Stimulated activated CD8-positive, alpha-beta memory T cell treated with anti-CD3 and anti-CD28 coated beads, Interleukin-12 subunit alpha, Interleukin-12 subunit beta, amount 100 ng/mL, for 1 hour (primary cell): ENCODE measurements at places on chromosomes 16 and 17.
A peak's percentile ranks its signal among the peaks of the same experiment; 100 is the strongest.

DNA sequence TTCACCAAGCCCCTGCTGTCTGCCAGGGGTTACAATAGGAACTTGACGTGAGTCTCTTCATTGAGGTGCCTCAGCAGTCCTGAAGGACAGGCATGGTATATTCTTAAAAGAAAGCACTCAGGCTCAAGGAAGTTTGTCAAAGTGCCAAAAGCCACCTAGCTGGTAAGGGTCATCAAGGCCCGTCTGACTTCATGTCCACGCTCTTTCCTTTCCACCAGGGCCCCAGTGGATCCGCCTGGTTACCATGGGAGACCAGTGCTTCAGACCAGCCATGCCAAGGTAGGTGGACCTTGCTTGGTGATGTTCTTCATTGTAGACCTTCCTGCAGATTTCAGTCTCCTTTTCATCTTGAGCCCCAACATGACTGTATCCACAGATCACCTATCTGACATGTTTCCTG, 27.6 kb upstream of the CCL1 start:
- DNase-seq, result no peak

DNA sequence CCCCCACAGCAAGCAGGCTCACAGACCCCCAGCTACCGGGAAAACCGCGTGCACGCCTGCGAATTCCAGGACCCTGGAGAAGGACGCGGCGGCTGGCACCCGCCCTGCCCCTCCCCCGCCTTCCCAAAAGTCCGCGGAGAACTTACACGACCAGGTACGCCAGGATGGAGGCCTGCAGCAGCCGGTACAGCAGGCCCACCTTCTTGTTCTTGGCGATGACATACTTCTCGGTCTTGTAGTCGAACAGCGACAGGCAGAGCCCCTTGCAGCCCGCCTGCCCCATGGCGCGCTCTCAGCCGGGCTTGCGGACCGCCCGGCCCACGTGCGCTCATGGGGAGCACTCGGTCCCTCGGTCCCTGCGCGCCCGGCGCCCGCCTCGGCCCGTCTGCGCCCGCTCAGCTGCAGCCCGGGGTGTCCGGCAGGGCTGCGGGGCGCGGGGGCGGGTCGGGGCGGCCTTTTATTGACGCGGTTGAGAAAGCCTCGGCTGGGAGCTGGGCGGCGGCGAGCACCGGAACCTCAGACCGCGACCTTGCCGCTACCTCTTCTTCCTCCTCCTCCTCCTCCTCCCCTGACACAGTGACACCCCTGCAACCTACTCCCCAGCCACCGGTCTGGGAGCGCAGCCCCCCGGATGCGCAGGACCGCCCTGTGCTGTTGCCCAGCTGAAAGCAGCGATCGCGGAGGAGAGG, at the start of gene P2RX5:
Gene P2RX5 (minus strand): TSS at position 433 of the 689 bp plus-strand sequence. CDS start 150 bp downstream, at position 283.
- no peak for DNase-seq

- no peak for DNase-seq
These were observed 2.0 kb upstream of the DUXB start for GRCh38 chr16:75703306-75703705.

DNA sequence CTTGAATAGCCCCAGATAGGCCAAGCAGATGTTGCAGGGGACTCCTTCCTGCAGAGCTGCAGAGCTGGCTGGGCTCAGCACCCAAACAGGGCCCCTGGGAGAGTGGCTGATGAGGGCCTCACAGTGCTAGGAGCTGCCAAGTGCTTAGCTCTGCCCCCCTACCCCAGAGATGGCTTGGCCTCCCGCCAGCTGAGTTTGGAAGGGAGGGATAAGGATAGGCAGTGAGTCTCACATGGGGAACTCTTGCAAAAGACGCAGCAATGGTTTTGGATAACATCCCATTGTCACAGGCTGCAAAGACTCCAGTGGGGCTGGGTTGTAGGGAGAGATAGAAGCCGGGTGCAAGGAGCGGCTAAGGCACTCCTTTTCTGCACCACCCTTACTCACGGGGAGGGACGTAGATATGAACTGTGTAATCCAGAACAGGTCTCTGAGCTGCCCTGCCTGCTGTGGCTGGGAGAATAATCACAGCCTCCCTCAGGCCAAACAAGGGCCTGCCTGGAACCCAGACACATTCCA, 52.9 kb upstream of the MAF start:
- no peak for DNase-seq

- no peak for DNase-seq
These were observed 1.0 kb upstream of the ZNF500 start for GRCh38 chr16:4767872-4768548.

DNA sequence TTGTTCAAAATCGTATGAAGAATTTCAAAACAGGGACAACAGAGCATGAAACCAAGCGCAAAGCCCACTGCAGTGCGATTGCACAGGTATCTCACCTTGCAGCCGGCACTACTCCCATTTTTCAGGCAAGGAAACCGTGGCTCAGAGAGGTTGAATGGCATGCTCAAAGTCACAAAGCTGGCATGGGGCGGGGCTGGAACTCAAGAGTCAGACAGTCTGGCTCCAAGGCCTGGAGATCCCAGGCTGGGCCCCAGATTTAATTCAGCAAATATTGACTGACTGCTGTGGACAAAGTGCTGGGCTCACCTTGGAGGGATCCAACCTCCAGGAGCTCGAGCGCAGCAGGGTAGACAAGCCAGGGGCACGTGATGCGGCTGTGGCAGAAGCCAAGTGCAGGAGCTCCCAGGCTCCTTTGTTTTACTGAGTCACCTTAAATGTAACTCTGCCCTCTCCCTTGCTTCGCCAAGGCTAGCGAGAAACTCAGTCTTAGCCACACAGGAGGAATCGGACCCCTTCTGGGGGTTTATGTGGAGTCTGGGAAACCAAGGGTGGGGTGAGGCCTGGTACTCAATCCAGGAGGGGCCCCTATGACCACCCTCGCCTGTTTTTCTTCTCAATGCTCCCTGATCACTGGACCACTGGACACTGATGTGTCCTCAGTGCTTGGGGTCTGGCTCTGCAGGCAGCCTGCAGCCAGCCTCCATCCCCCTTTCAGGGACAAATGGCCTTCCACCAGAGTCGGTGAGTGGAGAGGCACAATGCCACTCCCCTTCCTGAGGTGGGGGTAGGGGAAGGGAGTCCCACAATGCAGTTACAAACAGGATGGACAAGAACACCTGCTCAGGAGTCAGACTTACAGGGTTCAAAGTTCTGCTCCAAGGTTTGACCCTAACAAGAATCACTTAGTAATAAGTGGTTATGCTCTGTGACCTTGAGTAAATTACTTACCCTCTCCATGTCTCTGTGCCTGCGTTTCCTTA, 3.9 kb upstream of the SPATA20 start:
- DNase-seq, result no peak

- no peak for DNase-seq
These were observed 150.7 kb downstream of the IRF8 start for GRCh38 chr16:86049641-86050040.

- no peak for DNase-seq
These were observed 193.9 kb upstream of the SOX9 start for GRCh38 chr17:71926746-71927398.

DNA sequence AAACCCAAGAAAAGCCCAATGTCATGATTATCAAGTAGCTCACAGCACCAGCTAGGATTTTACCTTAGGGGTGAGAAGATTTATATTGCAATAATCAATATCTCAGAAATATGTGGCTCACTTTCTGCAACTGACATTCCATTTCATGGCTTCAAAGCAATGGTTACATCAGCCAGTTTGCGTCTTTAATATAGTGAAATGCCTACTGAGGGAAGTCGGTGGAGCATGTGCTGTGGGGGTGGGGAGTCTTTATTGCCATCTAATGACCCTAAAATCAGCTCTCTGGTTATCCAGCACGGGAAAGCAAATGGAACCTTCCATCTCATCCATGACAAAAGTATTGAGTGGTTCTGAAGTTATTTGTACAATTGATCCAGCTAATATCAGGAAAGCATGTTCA, 395.5 kb downstream of the CA10 start:
- DNase-seq, result no peak

DNA sequence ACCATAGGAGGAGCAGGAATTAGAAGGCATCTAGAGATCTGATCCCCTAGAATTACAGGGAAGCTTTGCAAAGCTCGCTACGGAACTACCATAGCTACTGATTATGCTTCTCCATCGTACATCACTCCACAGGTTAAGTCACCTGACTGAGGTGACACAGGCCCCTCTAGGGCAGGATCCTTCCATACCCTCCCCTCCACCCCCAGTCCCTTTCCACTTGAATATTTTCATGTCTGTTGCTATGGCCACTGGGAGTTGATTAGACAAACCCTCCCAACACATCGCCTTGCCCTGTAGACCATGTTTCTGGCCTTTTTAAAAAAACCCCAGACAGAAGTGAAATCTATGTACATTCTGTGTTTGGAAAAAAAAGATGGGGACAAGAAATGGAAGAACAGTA, 287.1 kb downstream of the SOX9 start:
- no peak for DNase-seq

- peak; percentile 47 for DNase-seq
These were observed 53.2 kb downstream of the NT5M start for GRCh38 chr17:17356149-17356930.

DNA sequence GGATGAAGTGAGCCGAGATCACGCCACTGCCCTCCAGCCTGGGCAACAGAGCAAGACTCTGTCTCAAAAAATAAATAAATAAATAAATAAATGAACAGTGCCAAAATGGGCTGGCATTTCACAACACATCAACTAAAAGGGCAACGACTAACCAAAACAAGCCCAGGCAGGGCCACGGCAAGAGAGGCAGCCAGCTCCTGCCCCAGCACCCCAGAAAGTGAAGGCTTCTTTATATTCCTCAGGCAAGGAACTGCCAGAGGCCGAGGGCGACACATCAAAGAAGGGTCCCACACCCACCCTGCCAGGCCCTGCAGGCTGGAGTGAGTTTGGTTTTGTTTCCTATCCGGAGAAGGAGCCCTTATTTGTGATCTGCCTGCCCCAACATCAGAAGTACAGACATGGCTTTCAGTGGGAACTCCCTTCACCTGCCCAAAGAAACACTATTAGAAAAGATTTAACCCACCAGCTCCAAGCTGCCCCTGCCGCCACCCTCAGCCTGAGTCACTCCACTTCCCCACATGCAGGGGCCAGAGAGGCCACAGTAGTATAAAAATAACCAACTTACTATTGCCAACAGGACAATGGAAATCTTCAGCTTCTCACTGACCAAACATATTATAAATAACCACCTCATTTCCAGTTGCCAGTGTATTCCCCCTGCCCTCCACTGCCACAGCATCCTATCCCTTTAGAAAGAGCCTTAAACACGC, 8.0 kb downstream of the FBXO31 start:
- no peak for DNase-seq

GRCh38 chr16:55949518-55949917, 74.3 kb upstream of the CES5A start:
- no peak for DNase-seq

- no peak for DNase-seq
These were observed 1.5 kb downstream of the AMZ2 start for GRCh38 chr17:68249354-68249765.

DNA sequence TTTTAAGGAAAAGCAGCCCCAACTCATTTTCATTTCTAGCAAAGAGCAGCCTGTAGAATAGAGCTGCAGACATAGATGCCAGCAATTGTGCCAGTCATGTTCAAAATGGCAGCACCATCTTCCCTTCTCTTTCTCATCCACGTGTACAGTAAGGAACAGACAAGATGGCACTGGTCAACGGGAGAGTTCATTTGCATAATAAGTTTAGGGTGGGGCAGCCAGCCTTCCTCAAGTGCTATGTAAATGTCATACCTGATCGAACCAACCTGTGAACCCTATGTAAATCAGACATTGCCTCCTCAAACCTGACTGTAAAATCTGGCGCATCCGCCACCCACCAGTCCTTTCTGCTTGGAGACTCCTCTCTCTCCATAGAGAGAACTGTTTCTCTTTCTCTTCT, 150.0 kb upstream of the CDH13 start:
- no peak for DNase-seq

- no peak for DNase-seq
These were observed 79.5 kb downstream of the CPPED1 start for GRCh38 chr16:12724226-12724625.

- DNase-seq, result no peak
These were observed 35.3 kb downstream of the SOCS3 start for GRCh38 chr17:78324391-78325075.
